DND-41 (cell line): ENCODE measurements at places on chromosomes 12 and 14.

DNA sequence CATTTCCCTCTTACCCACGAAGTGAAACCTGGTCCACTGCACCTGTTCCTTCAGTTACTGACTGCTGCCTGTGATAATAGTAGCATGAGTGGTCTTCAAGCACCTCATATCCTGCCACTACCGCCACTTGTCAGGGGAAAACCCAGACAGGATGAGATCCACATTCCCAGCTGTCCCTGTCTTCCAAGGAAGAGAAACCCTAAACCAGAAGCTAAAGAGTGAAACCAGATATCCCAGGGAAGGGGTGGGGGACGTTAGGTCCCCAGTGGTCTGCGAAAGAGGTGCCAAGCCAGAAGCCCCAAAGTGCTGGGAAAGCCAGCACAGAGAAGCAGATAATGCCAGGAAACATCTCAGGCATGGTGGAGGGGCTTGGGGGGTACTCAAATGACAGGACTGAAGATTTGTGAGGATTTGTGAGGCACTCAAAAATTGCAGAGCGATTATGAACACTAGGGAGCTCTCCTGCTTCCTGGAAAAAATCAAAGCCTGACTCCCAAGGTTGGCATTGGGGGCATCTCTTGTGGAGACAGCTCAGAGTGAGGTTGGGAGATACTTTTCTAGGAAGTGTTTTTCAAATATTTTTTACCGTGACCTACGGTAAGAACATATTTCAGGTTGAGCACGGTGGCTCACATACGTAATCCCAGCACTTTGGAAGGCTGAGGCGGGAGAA is 77.9 kb downstream of the TMEM30B start:
- no peaks in the 10 kb centered on the region for H3K36me3 ChIP-seq
- no peaks in the 10 kb centered on the region for H3K4me1 ChIP-seq
- no peak overlapping the region for H3K4me3 ChIP-seq
- DNase-seq, result no peak
- H3K27me3 ChIP-seq, result peaks cover 15% of the 10 kb centered on the region
- no peak overlapping the region for H3K27ac ChIP-seq

- DNase-seq, result no peak
- H3K4me1 ChIP-seq, result no peaks in the 10 kb centered on the region
Observed at GRCh38 chr14:62914025-62914424, 131.2 kb downstream of the KCNH5 start.

- no peaks in the 10 kb centered on the region for H3K27me3 ChIP-seq
- no peak overlapping the region for H3K27ac ChIP-seq
- H3K4me1 ChIP-seq, result no peaks in the 10 kb centered on the region
- H3K4me3 ChIP-seq, result no peak overlapping the region
Observed at GRCh38 chr14:80901260-80901659, 40.3 kb downstream of the CEP128 start.

DNA sequence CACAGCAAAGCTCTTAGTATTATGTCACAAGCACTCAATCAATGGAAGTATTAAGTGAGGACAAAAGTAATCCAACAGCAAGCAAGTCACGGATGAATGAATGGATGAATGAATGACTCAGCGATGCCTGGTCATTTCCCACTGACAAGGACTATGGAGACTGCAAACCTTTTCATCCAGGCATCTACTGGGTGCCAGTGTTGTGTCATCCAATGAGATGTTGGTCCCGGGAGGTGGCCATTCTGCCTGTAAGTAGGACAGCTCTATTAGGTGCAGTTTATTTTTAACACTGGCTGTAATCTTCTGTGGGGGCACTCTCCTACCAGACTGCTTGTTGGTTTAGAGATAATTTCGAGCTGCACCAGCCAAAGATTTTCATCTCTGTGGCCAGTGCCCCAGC is 39.4 kb downstream of the STAB2 start:
- no peak overlapping the region for H3K27ac ChIP-seq
- H3K36me3 ChIP-seq, result no peaks in the 10 kb centered on the region
- H3K27me3 ChIP-seq, result no peaks in the 10 kb centered on the region
- no peak overlapping the region for H3K4me3 ChIP-seq

GRCh38 chr12:5192726-5193125 is 149.0 kb downstream of the KCNA5 start:
- H3K4me1 ChIP-seq, result no peaks in the 10 kb centered on the region
- no peak overlapping the region for H3K4me3 ChIP-seq
- peaks cover 12% of the 10 kb centered on the region for H3K27me3 ChIP-seq
- no peak overlapping the region for H3K27ac ChIP-seq
- no peak for DNase-seq
- no peaks in the 10 kb centered on the region for H3K36me3 ChIP-seq

DNA sequence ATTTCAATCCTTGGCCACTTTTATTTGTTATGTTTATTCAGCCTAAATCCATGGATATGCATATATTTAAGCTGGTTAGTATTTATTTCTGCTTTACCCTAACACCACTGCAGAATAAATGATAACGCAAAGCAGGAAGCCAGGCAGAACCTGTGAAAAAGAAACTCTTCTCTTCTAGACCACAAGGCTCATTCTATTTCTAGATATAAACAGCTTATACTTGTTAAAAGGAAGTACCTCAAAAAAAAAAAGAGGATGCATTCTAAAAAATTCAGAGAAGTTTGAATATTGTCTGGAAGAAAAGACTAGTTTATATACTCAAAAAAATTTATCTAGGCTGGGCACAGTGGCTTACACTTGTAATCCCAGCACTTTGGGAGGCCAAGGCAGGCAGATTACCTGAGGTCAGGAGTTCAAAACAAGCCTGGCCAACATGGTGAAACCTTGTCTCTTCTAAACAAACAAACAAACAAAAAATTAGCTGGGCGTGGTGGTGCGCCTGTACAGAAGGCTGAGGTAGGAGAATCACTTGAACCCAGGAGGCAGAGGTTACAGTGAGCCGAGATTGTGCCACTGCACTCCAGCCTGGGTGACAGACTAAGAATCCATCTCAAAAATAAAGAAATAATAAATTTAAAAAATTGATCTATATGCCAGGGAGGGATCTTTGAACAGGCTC is 55.8 kb downstream of the GALNT4 start:
- H3K4me3 ChIP-seq, result no peak overlapping the region
- no peaks in the 10 kb centered on the region for H3K27me3 ChIP-seq
- H3K4me1 ChIP-seq, result peaks cover 22% of the 10 kb centered on the region

- peaks cover 3% of the 10 kb centered on the region; the same call in 1 of the 2 replicates for H3K36me3 ChIP-seq
- peaks cover 11% of the 10 kb centered on the region for H3K4me1 ChIP-seq
- no peak for DNase-seq
- no peak overlapping the region for H3K27ac ChIP-seq
- no peak overlapping the region for H3K4me3 ChIP-seq
Observed at GRCh38 chr14:49594347-49595091, 4.2 kb upstream of the LRR1 start.

- H3K4me3 ChIP-seq, result no peak overlapping the region
- DNase-seq, result no peak
- no peaks in the 10 kb centered on the region for H3K27me3 ChIP-seq
- H3K36me3 ChIP-seq, result peaks cover 5% of the 10 kb centered on the region; the same call in 1 of the 2 replicates
- no peaks in the 10 kb centered on the region for H3K4me1 ChIP-seq
Observed at GRCh38 chr12:113891167-113891692, 74.9 kb downstream of the RBM19 start.
